ENCODE measurements at places on chromosomes 5 and 9.

DNA sequence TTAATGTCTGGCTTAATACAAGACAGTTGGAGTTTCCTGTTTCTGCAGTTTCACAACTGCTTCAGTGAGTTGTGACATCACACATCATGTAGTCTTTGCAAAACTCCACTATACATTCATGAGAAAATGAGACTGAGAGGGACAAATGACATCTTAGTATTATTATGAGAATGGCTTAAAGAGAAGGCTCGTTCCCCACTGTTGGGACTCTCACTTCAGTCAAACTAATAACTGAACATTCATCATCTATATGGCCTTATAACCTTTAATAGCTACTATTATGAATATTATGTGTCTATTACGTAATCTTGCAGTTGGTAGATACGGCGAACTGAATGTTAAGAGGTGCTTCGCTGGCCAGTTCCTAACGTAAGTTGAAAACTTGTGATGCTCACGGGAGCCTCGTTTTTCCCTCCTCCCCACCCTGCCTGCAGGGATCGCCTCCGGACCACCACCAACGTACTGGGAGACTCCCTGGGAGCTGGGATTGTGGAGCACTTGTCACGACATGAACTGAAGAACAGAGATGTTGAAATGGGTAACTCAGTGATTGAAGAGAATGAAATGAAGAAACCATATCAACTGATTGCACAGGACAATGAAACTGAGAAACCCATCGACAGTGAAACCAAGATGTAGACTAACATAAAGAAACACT is 79.4 kb downstream of the SLC1A3 start:
- DNase-seq: no peak

DNA sequence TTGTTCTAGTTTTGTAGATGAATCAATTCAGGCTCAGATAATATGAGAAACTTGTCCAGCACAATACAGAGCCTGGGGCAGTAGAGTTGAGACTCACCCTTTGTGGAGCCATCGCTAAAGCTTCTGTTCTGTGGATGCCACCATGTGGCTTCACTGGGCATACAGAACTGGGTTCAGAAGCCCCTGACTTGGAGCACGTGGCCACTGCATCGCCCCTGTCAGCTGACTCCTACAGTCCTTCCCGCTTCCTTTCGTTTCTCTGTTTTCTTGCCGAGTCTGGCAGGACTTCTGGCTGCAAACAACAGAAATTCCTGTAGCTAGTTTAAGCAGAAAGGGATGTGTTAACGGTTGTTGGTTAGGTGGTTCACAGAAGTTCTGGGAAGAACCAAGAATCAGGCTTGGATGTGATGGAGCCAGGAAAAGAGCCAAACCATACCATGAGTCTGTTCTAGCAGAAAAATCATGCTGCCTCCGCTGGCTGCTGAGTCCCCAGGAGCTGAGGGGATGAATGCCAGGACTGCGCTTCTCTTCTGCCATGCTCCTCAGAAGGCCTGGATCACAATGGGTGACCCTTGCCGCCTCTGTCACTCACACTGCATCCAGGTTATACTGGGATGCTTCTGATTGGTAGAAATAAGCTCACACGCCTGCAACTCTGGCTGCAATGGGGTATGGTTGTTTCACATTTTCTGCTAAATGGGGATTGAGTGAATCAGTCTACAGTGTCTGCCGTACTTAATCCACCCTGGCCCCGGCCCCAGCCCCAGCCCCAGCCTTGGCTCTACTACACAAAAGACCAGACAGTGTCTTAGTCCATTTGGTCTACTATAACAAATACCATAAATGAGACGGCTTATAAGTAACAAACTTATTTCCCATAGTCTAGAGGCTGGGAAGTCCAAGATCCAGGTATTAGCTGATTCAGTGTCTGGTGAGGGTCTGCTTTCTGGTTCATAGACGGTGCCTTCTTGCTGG is 262.5 kb downstream of the GOLPH3 start:
- no peak for DNase-seq

DNA sequence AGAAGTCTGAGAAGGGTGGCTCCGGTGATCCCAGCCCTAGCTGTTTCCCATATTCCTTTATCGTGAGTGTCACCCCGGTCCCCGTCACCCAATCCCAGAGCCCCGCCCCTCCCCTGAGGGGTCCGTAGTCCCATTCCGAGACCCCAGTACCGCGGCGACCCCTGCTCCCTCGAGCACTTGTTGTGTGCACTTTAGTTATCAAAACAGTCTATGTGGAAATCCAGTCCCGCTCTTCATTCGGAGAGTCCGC is 223 bp downstream of the LRSAM1 start:
- no peak for DNase-seq

DNA sequence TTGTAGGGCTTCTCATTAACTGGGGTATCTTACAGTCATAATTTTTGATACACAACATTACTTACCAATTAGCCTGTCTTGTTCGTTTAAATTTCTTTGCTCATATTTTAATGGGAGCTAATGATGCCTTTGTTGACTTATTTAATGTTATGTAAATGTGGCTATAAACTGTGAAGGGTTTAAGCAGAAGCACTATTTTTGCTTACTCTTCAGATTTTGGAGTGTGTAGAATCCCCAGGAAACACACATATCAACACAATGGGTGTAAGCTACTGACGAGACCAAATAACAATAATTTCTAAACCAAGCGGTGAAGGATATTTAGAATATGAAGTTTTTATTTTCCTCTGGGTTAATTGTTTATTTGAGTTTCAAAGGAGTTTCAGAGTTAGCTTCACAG is 452.5 kb downstream of the EBF1 start:
- DNase-seq: no peak

- DNase-seq: no peak
Observed at GRCh38 chr9:134913713-134914500, 3.8 kb downstream of the FCN1 start.

GRCh38 chr5:132335402-132335801 is 34.1 kb upstream of the SLC22A5 start:
- DNase-seq: no peak

- DNase-seq: no peak
Observed at GRCh38 chr9:16068476-16068875, 515.6 kb downstream of the CCDC171 start.

GRCh38 chr5:96026406-96027041 is 64.9 kb upstream of the ELL2 start:
- no peak for DNase-seq

GRCh38 chr9:99475401-99476065 is 253.5 kb downstream of the SEC61B start:
- no peak for DNase-seq
